ENCODE measurements at places on chromosomes 4 and X.

DNA sequence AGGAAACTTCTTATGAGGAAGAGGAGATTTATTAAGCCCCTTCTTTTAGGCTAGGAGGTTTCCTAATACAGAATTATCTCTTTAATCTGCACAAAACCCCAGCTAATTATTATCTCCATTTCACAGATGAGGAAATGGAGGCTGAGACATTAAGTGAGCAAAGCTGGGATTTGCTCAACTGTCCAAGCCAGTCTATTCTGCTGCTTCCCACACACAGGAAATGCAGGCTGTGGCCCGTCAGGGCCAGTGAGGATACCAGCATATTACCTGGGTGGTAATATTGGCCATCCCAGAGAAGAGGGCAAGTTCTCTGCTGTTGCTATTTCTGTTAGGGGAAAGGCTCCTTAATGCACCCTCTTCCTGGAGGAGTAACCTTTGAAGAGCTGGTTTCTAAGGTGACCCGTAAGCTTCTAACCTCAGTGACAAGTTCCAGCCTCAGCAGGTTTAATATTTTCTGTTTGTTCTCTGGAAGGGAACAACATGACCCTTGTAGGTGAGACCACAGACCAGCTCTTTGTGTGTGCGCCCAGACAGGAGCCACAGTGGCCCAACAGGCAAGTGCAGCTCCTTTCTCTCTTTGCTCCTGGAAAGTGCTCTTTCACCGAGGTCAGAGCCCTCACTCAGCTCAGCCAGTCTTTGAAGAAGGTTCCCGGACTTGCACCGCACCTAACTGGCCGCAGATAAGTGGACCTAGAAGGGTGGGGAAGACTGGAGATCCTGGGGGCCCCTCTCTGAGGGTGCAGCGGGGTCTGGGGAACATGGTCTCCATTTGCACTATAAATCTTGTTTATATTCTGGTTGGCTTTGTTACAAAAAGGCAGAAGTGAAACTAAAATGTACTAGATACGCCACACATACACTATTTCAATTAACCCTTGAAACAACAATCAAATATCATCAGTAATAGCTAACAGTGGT lies 35.5 kb downstream of the TBC1D9 start:
- DNase-seq: no peak

DNA sequence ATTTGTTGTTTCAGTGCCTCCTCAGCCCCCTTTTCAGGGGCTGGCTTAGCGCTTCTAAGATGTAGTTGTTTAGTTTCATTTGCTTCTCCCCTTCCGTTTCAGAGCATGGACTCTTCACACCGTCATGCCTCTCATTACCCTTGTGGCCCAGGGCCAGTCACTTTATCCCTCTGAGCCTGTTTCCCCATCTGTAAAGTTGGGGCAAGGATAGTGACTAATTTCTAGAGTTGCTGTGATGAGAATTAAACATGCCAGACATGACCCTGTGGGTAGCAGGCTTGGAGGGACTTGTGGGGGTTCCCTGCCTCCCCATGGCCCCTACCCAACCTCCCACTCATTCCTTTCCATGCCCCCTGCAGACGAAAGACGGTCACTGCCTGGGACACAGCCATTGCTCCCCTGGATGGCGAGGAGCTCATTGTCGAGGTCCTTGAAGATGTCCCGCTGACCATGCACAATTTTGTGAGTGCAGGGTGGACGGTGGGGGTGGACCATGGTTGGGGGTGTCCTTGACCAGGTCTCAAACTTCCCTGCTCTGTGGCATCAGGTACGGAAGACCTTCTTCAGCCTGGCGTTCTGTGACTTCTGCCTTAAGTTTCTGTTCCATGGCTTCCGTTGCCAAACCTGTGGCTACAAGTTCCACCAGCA lies 3.6 kb downstream of the ARAF start:
- no peak for DNase-seq

GRCh38 chr4:174377613-174378012 lies 93.9 kb downstream of the CEP44 start:
- no peak for DNase-seq

GRCh38 chrX:137684591-137684990 lies 118.7 kb downstream of the ZIC3 start:
- DNase-seq: no peak

DNA sequence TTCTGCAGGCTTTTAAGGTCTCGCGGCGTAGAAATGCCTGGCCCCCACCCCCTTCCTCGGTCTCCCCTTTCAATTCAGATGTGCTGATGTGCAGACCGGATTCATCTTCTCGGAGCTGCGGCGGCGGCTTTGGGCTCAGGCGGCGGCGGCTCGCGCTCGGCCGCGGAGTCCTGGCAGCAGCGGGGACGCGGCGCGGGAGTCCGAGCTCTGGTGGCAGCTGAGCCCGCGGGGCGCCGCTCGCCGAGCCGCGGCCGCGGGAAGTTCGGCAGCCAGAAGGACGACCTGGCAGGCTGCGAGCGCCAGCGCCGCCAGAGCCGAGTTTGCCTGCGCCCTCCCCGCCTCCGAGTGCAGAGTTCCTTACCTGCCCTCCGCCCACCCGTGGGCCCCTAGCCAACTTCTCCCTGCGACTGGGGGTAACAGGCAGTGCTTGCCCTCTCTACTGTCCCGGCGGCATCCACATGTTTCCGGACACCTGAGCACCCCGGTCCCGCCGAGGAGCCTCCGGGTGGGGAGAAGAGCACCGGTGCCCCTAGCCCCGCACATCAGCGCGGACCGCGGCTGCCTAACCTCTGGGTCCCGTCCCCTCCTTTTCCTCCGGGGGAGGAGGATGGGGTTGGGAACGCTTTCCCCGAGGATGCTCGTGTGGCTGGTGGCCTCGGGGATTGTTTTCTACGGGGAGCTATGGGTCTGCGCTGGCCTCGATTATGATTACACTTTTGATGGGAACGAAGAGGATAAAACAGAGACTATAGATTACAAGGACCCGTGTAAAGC lies 448 bp downstream of the TLL1 start:
- DNase-seq: peak; percentile 87

GRCh38 chr4:742096-742741 lies 36.6 kb downstream of the PCGF3 start:
- no peak for DNase-seq

DNA sequence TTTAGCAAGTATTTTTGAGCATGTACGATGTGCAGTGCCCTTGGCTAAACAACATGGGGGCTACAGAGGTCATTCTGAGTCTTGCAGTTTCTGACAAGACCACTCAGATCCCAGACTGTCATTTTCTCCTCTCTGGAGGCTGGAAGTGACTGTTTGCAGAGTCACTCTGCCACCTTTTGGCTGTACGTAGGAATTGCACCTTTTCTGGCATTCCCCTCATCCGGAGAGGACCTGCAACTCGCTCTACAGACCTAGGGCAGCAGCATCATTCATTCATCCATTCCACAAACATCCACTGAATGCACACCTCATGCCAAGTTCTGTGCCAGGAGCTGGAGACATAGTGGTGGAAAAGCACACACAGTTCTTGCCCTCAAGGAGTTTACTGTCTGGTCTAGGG lies 160.4 kb upstream of the GPR101 start:
- DNase-seq: no peak

DNA sequence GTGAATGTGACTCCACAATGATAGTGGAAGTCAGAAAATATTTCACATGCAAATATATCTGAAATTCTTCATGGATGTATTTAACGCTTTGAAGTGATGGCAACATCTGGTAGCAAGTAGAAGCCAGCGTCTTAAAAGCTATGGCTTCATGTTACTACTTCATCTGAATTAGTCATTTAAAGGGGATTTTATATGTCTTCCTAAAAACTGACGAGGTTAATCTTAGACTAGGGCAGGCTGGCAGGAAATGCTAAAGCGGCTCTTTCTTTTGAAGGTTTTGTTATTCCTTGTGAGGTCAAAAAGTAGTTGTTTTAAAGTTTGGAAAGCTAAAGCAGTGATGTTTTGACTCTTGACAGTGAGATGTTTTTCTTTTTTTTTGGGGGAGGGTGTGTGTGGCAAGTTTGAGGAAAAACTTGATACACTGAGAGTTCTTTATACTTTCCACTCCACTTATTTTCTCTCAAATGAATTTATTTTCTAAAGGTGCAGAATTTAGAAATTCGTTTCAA lies 22.6 kb downstream of the PLS3 start:
- no peak for DNase-seq

DNA sequence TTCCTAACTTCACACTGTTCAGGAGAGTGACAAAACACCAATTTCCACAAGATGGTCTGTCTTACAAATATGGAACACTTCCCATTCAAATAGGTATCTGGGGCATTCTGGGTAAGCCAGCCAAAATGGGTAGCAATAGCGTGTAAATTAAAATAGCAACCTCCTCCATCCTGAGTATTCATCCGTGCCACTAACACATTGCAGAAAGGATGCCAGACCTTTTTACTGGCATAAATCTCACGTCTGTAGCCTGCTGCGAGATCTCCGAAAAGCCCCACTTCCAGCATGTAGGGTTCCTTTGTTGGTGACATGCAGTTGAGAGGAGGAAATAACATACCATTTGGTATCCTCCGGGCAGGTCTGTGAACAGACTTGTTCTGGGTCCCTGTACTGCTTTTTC lies 52.7 kb upstream of the RAI2 start:
- DNase-seq: no peak

DNA sequence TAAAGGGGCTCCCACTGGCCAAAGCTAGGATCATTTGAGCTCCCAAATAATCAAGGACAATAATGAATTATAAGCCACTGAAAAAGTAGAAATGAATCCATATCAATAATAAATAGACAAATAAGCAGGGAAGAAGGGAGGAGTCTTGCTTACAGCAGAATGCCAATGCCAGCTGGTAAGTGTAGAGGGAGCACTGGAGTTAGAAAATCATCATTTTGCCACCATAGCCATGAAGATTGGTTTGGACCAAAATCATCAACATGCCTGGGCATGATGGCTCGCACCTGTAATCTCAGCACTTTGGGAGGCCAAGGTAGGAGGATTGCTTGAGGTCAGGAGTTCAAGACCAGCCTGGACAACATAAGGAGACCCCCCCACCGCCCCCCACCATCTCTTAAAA lies 20.4 kb upstream of the SH3KBP1 start:
- no peak for DNase-seq

DNA sequence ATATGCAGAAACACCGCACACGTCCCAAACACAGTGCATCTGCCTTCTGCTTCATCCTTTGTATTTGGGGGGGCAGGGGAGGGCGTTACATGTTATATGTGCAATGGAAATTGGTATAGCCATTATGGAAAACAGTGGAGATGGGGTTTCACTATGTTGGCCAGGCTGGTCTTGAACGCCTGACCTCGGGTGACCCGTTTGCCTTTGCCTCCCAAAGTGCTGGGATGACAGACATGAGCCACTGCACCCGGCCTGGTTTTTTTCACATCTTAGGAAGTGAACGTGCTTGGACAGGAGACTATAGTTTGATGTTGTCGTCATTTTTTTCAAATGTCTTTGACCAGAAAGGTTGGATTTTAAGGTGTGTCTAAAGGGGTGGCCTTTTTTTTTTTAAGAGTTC lies 88.6 kb downstream of the DHRSX start:
- no peak for DNase-seq

DNA sequence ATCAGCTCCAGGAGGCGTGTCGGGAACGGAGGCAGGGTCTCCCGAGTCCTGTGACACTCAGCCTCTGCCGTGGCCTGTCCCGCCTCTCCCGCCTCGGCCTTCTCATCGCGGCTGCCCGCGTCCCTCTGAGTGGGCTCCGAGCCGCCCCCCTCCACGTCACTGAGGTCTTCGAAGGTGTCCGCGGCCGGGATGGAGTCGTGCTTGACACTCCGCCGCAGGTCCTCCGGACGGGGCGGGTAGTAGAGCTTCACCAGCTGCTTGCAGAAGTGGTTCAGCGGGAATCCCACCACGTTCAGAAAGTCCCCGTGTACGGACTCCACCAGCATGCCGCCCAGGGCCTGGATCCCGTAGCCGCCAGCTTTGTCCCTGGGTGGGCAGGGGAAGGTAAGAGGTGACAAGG lies 25.0 kb downstream of the ASMTL start:
- no peak for DNase-seq

DNA sequence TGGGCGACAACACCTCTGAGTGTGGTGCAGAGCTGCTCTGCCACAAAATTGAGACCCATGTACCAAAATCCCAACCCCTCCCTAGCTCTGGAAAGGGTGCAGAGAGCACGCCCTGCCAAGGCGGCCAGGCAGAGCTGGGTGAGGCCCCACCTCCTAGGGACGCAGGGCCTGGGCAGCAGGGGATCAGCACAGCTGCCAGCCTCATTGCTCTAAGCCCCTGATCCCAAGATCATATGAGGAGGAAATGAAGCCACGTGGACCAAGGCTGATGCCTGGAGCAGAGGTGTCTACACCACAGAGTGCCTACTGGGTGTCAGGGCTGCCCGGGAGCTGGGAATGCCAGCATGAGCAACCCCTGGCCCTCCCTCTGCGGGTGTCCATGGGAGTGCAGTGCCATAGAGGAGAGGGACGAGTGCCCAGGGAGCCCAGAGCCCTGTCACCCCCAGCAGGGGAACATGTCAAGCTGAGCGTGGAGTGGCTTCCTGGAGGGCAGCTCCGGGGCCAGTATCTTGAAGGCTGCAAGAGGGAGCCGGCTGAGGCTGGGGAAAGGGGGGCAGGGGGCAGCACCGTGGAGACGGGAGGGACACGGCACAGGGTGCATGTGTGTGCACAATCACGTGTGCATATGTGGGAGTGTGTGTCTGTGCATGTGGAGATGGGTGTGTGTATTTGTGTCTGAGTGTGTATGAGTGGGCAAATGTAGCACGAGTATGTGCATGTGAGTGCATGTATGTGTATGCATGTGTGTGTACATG lies 63.9 kb upstream of the PSAPL1 start:
- DNase-seq: no peak

DNA sequence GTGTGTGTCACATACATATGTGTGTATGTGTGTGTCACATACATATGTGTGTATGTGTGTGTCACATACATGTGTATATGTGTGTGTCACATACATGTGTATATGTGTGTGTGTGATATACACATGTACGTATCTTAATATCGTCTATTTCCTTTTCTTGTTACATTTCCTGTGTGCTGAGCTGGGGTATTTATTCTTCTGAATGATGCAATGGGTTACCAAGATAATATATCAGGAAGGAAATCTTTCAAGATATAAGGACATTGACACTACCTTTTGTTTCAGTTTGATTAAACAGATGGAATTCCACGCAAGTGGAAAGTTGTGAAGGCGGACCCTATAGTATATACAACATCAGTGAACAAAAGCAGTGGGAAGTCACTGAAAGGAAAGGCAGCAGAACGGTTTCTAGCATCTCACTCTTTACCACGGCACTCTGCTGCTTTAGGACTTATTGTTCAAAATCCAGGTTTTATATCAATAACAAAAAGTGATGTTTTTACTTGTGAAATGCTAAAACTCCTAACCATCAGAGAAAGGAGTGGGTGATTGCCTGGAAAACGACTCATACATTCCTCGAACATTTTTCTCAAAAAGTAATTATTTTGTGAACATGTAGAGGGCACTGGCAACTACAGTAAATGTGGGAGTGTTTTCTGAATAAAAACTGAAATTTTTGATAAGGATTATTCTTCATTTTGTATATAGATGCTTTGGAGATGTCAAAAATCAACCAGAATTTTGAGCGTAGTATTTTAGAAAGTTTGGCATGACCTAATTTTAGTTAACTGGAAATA lies 43.1 kb upstream of the IL21 start:
- DNase-seq: no peak

DNA sequence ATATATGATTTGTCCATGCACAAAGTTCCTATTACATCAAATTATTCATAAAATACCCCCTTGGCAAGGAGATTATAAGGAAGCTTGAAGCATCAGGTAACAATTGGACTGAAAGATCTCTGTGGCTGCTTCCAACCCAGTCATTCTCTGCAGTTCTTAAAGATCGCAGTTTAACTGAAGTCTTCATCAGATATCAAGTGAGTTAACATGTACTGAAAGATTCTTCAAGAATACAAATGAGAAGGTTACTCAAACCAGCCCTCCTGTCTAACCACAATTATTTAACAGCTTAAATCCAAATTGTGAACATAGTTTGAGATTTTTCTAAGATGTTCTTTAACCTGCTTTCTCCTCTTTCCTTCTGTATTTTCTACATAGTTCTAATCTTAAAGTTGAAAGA lies 56.1 kb downstream of the SLC10A7 start:
- no peak for DNase-seq

Measured in osteoblast (primary cell).